ENCODE measurements at places on chromosomes 2 and 18. TPM values are rescaled to one million over a fixed set of nuclear protein-coding genes. Genes with fewer than 3 reads are reported as not detected.
A peak's percentile ranks its signal among the peaks of the same experiment; 100 is the strongest.

The AMER3 gene
- total RNA-seq = under 0.01 TPM

The THSD7B gene
- total RNA-seq = 4.2 TPM

The STARD6 gene
- total RNA-seq = 0.09 TPM

The COX5B gene
- total RNA-seq = 253 TPM

The REG3G gene
- 0.09 TPM for total RNA-seq

DNA sequence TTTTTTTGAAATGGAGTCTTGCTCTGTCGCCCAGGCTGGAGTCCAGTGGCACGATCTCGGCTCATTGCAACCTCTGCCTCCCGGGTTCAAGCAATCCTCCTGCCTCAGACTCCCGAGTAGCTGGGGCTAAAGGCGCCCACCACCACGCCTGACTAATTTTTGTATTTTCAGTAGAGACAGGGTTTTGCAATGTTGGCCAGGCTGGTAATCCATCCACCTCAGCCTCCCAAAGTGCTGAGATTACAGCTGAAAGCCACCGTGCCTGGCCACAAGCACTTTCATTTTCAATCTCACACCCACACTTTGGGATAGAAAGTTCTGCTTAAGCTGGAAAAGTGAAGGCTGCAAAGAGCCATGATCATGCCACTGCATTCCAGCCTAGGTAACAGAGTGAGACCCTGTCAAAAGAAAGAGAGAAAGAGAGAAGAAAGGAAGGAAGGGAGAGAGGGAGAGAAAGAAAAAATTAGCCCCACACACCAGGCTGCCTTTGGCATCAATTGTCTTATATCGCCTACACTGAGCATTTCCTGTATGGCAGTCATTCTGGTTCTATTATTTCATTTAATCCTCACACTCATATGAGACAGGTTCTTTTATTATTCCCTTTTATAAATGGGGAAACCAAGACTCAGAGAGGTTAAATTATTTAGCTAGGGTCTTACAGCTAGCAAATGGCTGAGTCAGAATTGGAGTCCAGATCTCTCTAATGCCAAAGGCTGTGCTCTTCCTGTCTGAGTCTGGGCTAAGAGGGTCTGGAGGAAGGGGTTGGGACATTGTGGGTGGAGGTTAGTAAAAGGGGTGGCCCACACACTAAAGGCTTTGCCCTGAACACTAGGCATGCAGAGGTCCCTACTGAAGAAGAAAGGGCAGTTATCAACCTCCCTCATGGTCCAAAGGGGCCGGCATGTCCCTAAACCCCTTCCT is 37.9 kb upstream of the PKDCC start:
- H3K36me3 ChIP-seq = no peaks in the 10 kb centered on the region
- peaks cover 7% of the 10 kb centered on the region for H3K4me1 ChIP-seq
- no peak overlapping the region for H3K27ac ChIP-seq
- no peaks in the 10 kb centered on the region for H3K27me3 ChIP-seq
- no peak for DNase-seq
- H3K4me3 ChIP-seq = no peak overlapping the region

- H3K36me3 ChIP-seq = no peaks in the 10 kb centered on the region
- no peak overlapping the region for H3K4me3 ChIP-seq
Observed at GRCh38 chr18:76654577-76654976, 159.5 kb upstream of the ZNF516 start.

- DNase-seq = no peak
- H3K4me3 ChIP-seq = no peak overlapping the region
- no peaks in the 10 kb centered on the region for H3K4me1 ChIP-seq
- H3K36me3 ChIP-seq = no peaks in the 10 kb centered on the region
Observed at GRCh38 chr2:156649596-156649995, 213.4 kb downstream of the GPD2 start.

GRCh38 chr2:191565647-191566198 is 112.2 kb upstream of the NABP1 start:
- no peak for DNase-seq
- no peaks in the 10 kb centered on the region for H3K4me1 ChIP-seq
- no peak overlapping the region for H3K27ac ChIP-seq
- no peak overlapping the region for H3K4me3 ChIP-seq

GRCh38 chr18:2171840-2172625 is 399.3 kb downstream of the METTL4 start:
- H3K27ac ChIP-seq = no peak overlapping the region
- DNase-seq = no peak
- H3K27me3 ChIP-seq = no peaks in the 10 kb centered on the region
- no peaks in the 10 kb centered on the region for H3K36me3 ChIP-seq

DNA sequence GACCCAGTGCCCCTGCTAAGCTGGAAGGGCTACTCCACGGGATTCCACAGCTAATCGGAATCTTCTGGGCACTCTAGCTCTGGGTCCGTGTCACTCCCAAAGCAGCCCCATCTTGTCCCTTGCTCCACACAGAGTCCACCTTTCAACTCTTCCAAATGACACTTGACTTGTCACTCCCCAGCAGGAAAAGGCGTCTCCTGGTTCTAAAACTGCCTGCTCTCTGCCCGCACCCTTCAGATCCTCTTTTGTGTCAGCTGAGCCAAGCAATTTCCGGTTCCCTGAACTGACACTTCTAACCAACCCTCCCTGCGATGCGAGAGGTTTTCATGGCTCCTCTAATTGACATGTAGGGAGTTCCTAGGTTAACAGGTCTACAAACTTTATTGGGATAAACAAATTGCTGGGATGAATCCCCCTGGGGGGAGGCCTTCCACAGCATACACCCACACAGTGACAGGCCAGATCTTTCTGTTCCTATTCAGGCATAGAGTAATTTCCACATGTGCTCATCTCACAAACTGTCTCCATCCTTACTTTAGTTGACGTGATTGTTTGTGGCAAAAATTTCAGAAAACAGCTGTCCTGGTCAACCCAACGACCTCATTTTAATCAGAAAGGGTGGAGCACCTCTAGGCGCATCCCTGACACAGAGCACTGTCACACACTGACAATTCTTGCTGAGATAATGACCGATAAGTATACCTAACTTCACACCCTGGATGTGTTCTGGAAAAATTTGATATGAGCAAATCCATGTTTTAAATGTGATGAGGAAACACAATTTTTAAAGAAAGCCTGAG is 104.9 kb downstream of the RBMS1 start:
- no peak overlapping the region for H3K4me3 ChIP-seq
- DNase-seq = peak; percentile 60
- no peaks in the 10 kb centered on the region for H3K27me3 ChIP-seq
- no peaks in the 10 kb centered on the region for H3K36me3 ChIP-seq
- H3K4me1 ChIP-seq = peaks cover 24% of the 10 kb centered on the region
- H3K27ac ChIP-seq = peak overlapping the region; percentile 68

DNA sequence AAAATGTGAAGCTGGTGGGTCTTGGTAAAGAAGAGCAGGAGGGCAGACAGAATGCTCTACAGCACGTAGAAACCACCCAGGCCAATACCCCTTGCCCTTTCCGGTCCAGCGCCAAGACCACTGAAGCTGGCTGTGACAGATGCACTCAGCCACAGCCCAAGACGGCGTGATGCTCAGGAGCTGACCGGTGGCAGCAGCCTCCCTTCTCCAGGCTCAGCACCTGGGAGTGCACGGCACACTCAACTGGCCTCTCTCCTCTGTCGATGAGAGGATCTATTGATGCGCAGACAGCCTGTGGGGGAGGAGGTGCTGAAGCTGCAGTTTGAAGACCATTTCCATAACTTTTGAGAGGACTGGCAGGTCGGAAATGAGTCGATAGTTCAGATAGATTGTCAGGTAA is 141.0 kb upstream of the MYT1L start:
- H3K4me3 ChIP-seq = no peak overlapping the region
- H3K27ac ChIP-seq = no peak overlapping the region
- H3K27me3 ChIP-seq = no peaks in the 10 kb centered on the region

DNA sequence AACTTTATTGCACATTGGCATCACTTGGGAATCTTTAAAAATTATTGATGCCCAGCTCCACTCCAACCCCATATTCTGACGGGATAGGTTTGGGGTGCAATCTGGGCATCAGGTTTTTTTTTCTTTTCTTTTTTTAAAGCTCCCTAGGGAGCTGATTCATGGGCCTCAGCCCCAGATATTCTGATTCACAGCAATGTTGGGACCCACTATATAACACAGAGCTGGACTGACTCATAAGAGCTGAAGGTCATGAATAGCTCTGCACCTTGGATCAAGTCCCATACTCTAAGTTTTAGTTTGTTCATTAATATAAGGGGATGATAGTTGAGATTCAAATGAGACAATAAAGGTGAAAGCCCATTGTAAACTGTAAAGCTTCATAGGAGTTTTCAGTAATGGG is 191.1 kb upstream of the REV1 start:
- peaks cover 3% of the 10 kb centered on the region for H3K36me3 ChIP-seq
- H3K4me1 ChIP-seq = no peaks in the 10 kb centered on the region
- DNase-seq = no peak
- no peak overlapping the region for H3K27ac ChIP-seq
- no peak overlapping the region for H3K4me3 ChIP-seq

DNA sequence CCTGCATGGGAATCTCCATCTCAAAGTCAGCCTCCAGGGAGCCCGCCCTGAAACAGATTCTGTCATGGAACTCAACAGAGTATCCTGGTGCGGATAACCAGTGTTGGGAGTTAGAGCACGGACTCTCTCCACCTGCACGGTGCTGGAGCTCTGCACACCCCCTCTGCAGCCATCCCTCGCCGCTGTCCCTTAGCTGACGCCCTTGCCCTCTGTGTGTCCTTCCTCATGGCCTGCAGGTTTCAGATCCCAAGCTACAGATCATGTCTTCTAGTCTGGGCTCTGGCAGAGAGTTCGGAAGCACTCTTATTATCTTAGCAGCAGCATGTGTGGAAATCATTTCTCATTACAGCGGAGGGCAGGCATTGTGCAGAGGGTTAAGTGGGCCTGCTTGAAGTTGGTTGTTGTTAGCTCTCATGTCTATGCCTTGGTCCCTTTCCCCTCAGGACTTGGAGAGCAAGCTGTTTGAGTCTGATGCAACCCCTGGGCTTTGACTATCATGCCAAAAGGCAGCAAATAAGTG is 26.0 kb downstream of the TMEM127 start:
- no peak for DNase-seq
- peaks cover 4% of the 10 kb centered on the region for H3K36me3 ChIP-seq
- no peak overlapping the region for H3K4me3 ChIP-seq
- peaks cover 10% of the 10 kb centered on the region for H3K4me1 ChIP-seq
- H3K27me3 ChIP-seq = no peaks in the 10 kb centered on the region
- no peak overlapping the region for H3K27ac ChIP-seq

GRCh38 chr2:160111951-160112798 is 49.8 kb upstream of the PLA2R1 start:
- no peaks in the 10 kb centered on the region for H3K4me1 ChIP-seq
- H3K27me3 ChIP-seq = no peaks in the 10 kb centered on the region
- no peak overlapping the region for H3K27ac ChIP-seq
- DNase-seq = no peak
- H3K4me3 ChIP-seq = no peak overlapping the region

DNA sequence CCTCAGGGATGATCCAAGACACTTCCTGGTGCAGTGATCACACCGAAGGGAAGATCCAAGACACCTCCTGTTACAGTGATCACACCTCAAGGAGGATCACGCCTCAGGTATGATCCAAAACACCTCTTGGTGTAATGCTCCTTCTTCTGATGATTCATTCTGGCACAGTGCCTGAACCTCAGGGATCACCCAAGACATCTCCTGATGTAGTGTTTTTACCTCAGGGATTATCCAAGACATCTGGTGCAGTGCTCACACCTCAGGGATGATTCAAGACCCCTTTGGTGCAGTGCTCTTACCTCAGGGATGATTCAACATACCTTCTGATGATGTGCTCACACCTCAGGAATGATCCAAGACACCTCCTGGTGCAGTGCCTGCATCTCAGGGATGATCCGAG is 124.4 kb downstream of the ASB1 start:
- H3K27ac ChIP-seq = no peak overlapping the region
- H3K4me1 ChIP-seq = no peaks in the 10 kb centered on the region
- no peaks in the 10 kb centered on the region for H3K27me3 ChIP-seq

DNA sequence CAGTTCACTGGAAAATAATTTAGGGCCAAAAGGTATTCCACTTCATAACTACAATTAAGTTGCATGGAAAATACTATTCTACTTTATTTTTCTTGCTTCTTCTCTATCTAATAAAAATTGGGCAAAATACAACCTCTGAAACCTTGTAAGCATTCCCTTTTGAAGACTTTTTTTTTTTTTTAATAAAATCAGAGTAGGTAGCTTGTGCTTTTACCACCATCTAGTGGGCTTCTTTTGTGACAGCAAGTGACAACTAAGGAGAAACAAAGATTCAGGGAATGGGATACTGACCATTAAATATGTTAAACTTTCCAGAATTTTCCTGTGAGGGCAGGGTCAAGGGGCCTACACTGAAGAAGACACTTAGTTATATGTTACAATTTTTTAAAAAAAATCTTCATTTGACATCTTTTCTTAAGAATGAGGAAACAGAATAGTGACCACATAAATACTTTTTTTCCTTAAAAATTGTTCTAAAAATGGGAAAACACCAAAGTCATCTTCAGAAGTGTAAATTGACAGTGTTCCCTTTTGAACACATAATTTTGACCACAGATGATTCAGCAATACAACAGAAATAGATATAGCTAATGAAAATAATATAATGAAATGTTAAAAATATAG is 1183.2 kb upstream of the ACVR2A start:
- H3K4me3 ChIP-seq = no peak overlapping the region
- no peaks in the 10 kb centered on the region for H3K36me3 ChIP-seq
- no peak overlapping the region for H3K27ac ChIP-seq
- no peaks in the 10 kb centered on the region for H3K4me1 ChIP-seq

GRCh38 chr2:14137643-14138042 is 494.9 kb upstream of the LRATD1 start:
- no peaks in the 10 kb centered on the region for H3K27me3 ChIP-seq
- H3K4me3 ChIP-seq = no peak overlapping the region
- no peak overlapping the region for H3K27ac ChIP-seq
- DNase-seq = no peak
- H3K4me1 ChIP-seq = no peaks in the 10 kb centered on the region

GRCh38 chr2:134368009-134368817 is 114.3 kb downstream of the MGAT5 start:
- H3K4me1 ChIP-seq = peaks cover 10% of the 10 kb centered on the region
- peak overlapping the region; percentile 25 for H3K27ac ChIP-seq
- no peak overlapping the region for H3K4me3 ChIP-seq
- DNase-seq = no peak
- peaks cover 28% of the 10 kb centered on the region for H3K36me3 ChIP-seq

DNA sequence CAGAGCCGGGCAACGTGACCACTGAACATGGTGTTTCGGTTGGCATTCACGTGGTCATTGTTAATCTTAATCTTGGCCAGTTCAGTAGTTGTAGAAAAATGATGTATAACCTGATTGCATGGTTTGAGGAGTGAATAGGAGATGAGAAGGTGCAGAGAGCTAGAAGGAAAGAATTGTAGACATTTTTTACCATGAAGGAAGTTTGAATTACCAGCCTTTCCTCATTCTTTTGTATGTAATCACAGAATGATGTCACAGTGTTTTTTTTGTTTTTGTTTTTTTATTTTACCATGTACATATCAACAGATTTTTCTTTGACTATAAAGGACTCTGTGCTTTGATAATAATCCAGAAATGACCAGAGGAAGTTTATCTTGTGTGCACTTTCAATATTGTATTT is 126.3 kb downstream of the LTBP1 start:
- H3K27me3 ChIP-seq = no peaks in the 10 kb centered on the region
- no peaks in the 10 kb centered on the region for H3K36me3 ChIP-seq
- H3K4me1 ChIP-seq = no peaks in the 10 kb centered on the region
- H3K4me3 ChIP-seq = no peak overlapping the region
- H3K27ac ChIP-seq = no peak overlapping the region
- no peak for DNase-seq
